NCI-H1092 treated with DMSO at 0.1 percent for 48 hours (cell line): ENCODE measurements at places on chromosomes 16 and 17.

- no peak for DNase-seq
Observed at GRCh38 chr17:54867634-54868033, 33.0 kb upstream of the TOM1L1 start.

DNA sequence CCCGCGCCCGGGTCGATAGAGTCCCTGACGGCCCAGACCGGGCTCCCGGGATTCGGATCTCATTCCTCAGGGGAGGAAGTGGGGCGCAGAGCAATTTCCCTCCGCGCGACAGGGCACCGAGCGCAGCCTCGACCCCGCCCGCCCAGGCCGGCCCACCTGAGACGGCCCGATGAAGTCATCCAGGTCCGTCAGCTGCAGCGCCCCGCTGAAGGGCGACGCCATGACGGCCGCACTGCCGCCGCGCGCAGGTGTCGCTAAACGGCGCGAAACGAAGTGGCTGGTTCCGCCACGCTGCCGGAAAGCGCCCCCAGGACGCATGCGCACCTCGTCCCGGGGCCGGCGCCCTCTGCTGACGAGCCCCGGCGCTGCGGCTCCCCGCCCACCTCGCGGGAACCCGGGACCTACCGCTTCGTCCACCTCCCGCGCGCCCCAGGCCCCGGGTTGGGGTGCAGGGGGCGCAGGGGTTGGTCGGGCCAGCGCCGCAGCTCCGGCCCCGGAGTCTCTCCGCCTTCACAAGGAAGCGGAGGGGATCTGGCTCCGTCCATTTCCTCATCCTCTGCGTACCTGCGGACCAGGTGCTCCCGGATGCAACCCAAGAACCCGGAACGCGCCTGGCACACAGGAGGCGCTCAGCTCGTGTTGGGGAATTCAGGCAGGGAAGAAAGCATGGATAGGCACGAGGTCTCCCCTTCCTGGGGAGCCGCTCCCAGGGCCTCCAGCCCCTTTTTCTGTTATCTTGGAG is at the start of gene CIAO3:
TSS of gene CIAO3 (minus strand) at position 234 of the 742 bp plus-strand sequence. CDS start at position 222, 12 bp downstream.
- DNase-seq = peak; percentile 80

DNA sequence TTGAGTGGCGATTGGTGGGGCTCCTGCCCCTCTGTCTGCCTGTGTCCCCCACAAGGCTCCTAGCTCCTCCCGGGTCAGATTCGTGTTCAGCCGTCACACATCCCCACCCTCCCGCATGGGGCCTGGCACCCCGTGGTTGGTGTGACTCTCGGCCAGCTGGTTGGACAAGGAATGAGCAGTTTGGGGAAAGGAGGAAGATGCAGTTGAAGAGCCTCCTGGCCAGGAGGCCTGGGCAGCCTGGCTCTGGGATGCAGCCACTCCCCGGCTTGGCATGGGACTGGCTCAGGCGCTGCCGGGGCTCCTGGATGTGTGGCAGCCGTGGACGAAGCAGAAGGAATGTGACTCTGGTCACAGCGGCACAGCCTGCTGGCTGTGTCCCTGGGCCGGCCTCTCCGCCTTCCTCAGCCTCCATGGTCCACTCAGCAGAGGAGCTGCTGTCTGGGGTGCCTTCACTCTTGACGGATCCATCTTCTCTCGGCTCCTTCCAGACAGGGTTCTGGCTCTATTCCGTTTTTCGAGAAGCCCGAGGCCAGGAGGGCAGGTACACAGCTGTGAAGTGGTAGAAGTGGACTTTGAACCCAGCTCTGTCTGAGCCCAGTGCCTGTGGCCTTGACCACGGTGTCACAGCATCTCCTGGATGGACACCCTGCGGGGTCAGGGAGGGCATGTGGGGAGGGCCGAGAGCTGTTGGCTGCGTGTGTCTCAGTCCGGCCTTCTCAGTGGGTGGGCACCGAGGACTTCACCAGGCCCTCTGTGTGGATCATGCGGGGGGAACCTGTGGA is 2.1 kb downstream of the TRAF7 start:
- DNase-seq = no peak

DNA sequence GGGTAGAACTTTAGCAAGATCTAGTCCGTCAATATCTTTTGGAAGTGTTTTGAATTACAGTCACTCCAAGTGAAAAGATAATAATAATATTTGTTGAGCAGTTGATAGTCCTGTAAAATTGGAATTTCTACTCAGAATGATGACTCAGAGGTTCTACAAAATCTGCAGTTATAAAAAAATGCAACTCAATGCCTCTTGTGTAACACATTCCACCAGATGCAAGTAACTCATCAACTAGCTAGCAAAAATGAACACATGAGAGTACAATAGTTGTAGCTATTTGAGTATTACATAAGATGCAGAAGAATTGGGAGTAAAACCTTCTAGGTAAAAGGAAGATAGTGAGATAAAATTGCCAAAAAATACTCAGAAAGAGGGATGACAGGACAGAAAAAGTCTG is 177.2 kb downstream of the CDH8 start:
- DNase-seq = no peak

- DNase-seq = no peak
Observed at GRCh38 chr17:46841561-46842379, 9.6 kb upstream of the WNT9B start.

DNA sequence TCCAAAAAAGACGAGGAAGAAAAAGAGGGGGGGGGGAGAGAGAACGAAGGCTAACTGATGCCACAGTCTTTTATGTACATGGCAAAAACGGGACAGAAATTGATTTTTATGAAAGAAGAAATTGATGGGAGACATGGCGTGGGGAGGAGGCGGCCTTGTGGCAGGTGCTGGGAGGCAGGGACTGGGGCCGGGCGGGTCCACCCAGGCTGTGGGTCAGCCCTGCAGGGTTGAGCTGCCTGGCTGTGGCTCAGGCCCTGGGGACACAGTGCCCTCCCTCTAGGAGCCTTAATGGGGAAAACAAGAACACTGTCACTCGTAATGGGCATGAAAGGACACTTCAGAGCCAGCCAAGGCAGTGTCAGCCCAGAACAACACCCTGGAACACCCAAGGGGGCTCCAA is 34.8 kb downstream of the SNX20 start:
- DNase-seq = no peak

GRCh38 chr17:80254396-80255251 is 6.0 kb upstream of the RNF213 start:
- no peak for DNase-seq

GRCh38 chr16:82260212-82260795 is 90.3 kb upstream of the MPHOSPH6 start:
- no peak for DNase-seq

- DNase-seq = no peak
Observed at GRCh38 chr16:84367750-84368307, 509 bp upstream of the ATP2C2 start.

DNA sequence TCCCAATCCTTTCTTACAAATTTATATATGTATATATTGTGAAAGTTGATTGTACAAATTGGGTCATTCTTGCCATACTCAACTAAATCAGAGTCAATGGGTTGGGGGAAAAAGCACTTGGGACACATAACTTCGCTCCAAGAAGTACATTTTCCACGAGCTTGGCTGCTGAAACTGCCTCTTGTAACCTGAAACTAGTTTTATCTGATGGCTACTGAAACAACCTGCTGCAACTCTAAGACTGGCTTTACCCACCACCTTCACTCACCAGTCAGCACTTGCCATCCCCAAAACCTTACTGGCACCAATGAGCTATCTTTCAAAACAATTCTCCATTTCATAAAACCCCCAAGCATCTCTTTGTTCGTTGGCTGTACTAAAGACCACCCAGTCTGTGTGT is 14.5 kb upstream of the MYCBPAP start:
- DNase-seq = no peak

DNA sequence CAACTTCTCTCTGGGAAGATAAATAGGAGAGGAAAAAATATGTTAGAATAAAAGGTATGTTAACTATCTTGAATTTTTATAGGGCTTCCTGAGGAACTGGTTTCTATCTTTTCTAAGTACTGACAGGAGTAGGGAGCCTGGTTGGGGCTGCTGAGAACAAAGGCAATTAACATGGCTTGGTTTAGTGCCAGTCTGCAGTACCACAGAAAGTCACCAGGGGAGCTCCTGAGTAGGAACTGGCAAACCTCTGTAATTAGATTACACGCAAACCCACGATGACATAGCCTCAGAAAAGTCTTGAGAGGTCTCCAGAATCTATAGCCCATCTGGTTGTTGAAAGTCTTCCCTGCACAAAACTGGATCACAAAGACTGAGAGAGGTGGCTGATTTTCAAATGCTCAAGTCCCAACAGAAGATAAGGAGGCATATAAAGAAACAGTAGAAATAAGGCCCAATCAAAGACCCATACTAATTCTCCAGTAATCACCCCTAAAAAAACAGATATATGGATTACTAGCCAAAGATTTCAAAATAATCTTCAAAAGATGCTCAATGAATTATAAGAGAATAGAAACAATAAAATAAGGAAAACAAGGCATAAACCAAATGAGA is 11.7 kb upstream of the CNTNAP4 start:
- DNase-seq = peak; percentile 11
